ENCODE measurements at places on chromosomes 11 and 22. TPM values are rescaled to one million over a fixed set of nuclear protein-coding genes. Genes with fewer than 3 reads are reported as not detected.

DNA sequence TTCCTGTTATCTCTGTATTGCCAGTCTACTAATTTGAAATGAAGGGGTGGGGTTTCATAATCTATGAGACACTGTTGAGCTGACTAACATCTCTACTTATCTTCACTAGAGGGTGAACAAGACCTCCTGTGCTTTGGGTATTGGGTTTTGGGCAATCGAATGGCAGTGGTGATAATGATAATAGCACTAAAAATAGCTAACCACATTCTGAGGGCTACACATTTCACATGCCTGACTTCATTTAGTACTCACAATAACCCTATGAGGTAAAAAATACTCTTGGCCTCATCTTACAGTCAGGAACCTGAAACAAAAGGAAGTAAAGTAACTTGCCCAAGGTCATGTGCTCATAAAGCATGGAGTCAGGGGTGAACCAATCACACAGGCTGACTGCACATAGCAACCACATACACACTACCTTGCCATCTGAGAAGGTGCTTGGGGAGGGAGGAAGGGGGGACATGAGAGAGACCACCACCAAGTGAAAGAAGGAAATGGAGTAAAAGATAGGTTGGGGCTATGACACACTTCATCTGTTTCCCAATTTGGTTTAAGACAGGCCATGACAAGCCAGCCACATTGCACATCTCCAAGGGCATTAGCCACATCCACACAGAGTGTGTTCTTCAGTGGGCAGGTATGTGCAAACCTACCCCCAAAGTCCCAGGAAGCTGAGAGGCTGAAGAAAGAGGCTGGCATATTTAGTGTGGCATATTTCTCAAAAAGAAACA lies 387.6 kb upstream of the DDI1 start:
- no peak for DNase-seq

The HSPB2 gene
- 2.3 TPM for polyA plus RNA-seq

The CCDC89 gene
- 3.7 TPM for polyA plus RNA-seq

DNA sequence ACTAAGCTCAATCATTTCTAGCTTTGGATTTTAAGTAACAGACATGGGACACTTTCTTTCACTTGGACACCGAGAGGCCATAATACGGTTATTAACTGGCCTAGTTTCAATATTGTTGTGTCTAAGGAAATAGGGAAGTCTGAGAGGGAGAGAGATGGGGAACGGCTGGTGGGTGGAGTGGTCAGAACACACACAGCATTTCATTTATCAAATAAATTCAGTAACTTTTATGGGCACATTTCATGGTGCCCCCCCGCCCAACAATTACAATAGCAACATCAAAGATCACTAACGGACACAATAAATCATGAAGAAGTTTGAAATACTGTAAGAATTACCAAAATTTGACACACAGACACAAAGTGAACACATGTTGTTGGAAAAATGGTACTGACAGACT lies 10.7 kb downstream of the PRPF19 start:
- no peak for DNase-seq

GRCh38 chr11:130114726-130115125 lies 44.9 kb upstream of the ST14 start:
- no peak for DNase-seq

DNA sequence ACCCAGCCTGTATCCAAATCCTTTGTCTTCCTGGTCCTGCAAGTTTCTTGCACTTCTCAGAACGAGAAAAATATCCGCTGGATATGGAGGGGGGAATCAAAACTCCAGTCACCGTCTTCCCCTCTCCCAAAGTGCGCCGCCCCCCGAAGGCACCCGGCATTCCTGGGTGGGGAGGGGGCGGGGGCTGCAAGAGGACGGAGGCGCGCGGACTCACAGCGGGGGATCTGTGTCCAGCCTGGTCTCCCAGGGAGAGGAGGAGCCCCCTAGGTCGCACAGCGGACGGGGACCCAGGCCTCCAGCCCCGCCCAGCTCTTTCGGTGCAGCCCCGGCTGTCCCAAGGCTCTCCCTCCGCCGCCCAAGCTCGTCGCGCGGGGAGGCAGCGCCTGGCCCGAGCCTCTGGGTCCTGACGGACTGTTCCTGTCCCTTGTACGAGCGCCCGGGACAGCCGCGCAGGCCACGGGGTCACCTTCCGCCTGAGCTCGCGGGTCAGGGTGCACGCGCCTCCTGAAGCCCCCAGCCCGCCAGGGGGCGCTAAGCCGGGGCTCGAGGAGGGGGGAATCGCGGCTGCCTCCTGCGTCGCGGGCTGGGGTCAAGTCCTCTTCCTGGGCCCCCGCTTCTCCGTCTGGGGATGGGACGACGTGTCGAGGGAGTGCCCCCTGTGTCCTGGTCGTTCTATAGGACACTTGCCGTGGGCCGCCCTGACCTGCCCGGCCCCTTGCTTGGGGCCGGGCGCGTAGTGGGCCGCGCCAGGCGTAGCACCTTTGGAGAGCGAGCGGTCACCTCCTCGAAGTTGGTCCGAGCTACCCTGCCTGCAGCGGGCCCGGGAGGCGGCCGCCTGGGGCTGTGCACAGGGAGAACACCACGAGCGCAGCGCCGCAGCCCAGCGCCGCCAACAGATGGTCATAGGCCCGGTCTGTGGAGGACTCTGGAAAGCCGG lies 2.4 kb upstream of the WNT11 start:
- no peak for DNase-seq

The MMP12 gene
- 3.1 TPM for polyA plus RNA-seq

GRCh38 chr11:63622323-63622722 lies 8.1 kb upstream of the PLAAT3 start:
- DNase-seq = no peak

DNA sequence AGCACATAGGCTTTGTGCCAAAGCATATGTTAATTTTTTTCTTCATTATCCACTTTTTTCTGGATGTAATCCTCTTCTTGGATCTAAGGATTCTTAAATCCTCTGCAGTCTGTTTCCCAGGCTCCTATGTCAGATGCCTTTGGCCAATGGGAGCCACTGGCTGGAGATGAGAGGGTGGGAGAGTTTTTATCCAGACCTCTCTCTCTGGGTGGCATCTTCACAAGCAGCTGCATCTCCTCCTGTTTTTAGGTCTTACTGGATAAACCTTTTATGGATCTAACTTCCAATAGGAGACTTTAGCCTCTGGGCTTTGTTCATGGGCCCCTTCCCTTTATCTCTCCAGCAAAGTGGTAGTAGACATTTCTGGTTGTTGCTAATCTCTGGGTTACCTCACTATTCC lies 22.4 kb upstream of the MPPED2 start:
- no peak for DNase-seq

The FAM111B gene
- polyA plus RNA-seq = 15.6 TPM

The SYT9 gene
- polyA plus RNA-seq = 5.1 TPM

The C11orf52 gene
- polyA plus RNA-seq = 11.4 TPM

DNA sequence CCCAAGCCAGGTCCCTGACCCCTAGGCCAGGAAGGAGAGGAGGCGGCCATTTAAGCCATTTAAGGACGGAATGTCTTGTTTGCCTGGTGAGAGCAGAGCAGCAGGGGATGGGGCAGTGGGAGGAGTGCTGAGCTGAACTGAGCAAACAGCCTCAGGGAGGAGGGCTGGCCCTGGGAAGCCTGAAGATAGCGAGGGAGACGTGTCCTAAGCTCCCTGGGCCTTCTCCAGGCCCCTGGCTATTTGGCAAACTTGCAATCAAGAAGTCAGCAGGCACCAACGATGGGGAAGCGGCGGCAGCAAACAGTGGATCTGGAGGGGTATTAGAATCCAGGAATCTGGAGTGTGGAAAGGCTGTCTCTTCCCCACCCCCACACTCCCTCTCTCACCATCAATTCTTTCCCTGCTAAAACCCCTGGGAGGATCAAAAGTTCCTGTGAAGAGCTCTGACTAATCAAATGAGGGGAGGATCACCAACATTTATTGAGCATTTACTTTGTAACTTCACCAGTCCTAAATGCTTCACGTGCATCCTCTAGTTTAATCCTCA lies 8.8 kb downstream of the BCL9L start:
- DNase-seq = no peak

GRCh38 chr11:123235117-123235655 lies 40.1 kb upstream of the CLMP start:
- DNase-seq = no peak

DNA sequence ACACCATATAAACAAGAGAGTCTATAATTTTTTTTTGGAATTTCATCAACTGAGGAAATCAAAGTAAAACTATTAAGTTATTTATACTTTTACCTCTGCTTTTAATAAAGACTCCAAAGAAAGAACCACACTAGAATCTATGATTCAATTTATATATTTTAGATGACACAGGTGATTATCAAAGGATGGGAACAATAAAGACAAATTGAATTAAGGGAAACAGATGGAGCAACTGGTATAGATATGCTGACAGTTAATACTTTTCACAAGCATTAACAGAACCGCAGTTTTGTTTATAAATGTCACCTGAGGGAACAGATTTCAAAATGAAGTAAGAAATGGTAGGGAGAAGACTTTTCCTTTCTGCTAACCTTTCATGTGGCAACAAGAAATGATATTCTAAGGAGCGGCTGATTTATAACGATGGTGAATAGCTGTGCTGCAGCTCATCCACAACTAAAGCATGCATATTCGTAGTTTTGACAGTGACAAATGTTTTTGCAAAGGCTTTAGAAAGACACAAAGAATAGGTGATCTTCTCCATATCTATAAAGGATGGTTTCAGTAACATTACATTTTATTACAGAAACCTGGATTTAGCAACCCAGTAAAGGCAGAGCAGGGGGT lies 1502.9 kb upstream of the RAG2 start:
- no peak for DNase-seq

DNA sequence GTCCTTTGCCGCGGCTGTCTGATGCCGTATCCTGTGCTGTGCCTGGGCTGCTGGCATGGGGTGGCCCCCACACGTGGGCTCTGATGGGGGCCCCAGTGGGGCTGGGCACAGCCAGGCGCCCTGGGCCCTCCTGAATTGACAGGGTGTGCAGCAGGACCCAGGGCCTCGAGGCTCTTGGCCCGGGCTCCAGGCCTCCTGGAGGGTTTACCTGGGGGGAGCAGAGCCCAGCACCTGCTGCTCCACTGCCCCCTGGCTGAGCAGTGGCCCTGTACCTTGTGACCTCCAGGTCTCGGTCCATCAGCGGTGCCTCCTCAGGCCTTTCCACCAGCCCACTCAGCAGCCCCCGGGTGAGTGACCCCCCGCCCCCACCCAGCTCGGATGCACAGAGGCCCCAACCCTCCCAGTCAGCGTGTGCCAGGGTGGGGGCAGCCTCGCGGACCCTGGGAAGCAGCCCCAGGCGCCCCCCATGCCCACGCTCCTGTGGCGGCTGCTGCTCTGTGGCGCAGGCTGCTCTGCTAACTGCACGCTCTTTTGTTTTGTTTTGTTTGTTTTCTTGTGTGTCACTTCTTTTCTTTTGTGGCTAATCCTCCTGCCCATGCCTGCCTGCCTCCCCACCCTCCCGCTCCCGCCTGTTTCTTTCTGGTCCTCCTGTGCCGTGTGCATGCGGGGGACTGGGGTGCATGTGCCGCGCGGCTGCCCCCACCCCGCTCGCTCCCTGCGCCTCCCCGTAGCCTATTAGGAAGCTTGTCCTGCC lies 36.9 kb downstream of the MOB2 start:
- DNase-seq = no peak

The GLYATL1 gene
- polyA plus RNA-seq = 240 TPM

The BATF2 gene
- 3.2 TPM for polyA plus RNA-seq

The C22orf31 gene
- polyA plus RNA-seq = 1.2 TPM

The MPZL2 gene
- 22.3 TPM for polyA plus RNA-seq
